ENCODE measurements at places on chromosomes 3 and 15.

DNA sequence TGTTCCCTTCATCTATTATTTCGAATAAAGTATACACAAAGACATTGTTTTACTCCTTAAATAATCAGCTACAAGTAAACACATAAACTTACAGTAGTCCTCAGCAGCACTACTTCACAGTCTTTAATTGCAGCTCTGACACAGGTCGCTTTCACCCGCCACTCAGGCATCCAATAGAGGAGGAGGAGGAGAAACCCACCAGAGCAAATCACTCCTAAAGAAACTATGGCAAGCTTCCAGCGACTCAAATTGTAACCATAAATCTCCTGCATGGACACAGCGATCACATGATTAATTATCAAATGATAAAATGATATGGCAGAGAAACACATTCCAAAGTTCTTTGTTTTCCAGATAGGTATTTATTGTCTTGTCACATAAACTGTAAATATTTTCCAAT lies 26.2 kb downstream of the ATP13A3 start:
- no peak for DNase-seq

- no peak for DNase-seq
Observed at GRCh38 chr15:70533931-70534742, 229.2 kb downstream of the UACA start.

DNA sequence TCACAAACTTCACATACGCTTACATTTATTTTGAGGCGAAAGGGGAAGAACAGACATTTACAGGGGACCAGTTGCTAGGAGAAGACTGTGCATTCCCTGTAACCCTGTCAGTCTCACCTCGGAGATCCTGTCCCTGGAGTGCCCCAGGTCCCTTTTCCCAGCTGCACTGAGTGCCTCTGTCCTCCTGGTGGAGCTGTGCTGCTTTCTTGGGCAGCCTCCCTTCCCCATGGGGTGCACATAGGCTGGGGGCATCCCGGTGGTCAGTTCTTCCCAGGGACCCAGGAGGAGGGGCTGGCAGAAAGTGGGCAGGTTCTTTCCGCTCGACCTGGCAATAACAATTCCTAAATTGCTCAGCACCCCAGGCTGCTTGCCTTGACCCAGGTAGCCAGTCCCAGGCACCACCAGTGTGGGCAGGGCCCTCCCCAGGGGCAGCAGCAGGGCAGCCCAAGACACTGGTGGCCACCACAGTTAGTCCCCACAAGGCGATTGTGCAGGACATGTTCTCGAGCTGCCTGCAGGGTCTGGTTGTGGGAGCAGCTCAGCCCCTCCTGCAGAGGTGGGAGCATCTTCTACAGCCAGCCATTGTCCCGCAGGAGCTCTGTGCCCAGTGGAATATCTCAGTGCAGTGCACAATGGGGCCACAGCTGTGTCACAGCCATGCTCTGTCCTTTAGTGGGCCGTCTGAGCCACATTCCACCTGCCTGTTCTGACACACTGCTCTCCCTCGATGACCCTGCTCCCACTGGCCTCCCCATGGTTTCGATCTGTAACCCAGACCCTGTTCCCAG lies 36.3 kb downstream of the APBA2 start:
- no peak for DNase-seq

DNA sequence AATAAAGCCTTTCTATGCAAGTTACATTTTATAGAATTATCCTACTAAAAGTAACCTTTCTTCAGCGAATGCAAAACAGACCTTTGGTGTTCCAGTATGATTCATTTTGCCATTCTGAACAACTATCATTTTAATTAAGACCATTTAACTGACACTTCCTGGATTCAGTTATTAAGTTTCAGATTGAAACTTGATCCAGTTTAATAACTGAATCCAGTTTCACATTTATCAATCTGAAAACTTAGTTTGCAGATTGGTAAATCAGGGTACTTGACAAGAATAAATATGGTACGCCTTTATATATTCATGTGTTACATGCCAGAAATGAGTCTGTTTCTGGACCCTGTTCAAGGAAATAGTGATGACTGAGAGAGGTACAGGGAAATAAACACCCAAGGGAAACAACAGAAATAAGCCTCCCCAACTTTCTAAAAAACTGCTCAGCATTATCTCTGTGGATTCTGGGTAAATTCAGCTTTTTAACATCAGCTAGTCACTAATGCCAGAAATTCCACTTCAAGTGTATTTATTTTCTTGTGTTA lies 23.3 kb upstream of the NFKBIZ start:
- no peak for DNase-seq

GRCh38 chr3:112735926-112736325 lies 95.0 kb upstream of the CCDC80 start:
- no peak for DNase-seq

- DNase-seq, result no peak
Observed at GRCh38 chr3:188041193-188041592, 112.8 kb upstream of the LPP start.

DNA sequence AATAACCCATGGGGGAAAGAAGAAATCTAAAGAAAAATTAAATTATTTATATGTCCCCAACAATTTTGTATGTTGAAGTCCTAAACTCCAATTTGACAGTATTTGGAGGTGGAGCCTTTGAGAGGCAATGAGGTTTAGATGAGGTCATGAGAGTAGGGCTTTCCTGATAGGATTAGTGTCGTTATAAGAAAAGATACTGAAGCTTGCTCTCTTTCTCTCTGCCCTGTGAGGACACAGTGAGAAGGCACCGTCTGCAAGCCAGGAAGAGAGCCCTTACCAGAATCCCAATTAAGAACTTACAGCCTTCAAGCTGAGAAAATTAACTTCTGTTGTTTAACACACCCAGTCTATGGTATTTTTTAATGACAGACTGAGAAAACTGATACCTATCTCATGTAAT lies 16.1 kb upstream of the OR5AC2 start:
- DNase-seq, result no peak
